ENCODE measurements at places on chromosomes 2 and 18. TPM values are rescaled to one million over a fixed set of nuclear protein-coding genes. Genes with fewer than 3 reads are reported as not detected.

DNA sequence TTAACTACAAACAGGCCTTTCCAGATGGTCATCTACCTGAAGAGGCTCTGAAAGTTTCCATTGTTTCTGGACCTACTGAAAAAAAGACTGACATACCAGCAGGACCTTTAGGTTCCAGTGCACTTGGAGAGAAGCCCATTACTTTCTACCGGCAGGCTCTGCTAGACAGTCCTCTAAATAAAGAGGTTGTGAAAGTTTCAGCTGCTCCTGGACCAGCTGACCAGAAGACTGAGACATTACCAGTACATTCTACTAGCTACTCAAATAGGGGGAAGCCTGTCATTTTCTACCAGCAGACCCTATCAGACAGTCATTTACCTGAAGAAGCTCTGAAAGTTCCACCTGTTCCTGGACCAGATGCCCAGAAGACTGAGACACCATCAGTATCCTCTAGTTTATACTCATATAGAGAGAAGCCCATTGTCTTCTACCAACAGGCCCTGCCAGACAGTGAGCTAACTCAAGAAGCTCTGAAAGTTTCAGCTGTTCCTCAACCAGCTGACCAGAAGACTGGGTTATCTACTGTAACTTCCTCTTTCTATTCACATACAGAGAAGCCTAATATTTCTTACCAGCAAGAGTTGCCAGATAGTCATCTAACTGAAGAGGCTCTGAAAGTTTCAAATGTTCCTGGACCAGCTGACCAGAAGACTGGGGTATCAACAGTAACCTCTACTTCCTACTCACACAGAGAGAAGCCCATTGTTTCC, 65.8 kb downstream of the ALMS1 start:
- no peaks in the 10 kb centered on the region for H3K27me3 ChIP-seq
- H3K4me3 ChIP-seq = no peak overlapping the region
- peaks cover 70% of the 10 kb centered on the region for H3K36me3 ChIP-seq

- DNase-seq = peak; percentile 54
- no peak overlapping the region for H3K4me3 ChIP-seq
- no peak overlapping the region for H3K27ac ChIP-seq
- H3K36me3 ChIP-seq = no peaks in the 10 kb centered on the region
- no peaks in the 10 kb centered on the region for H3K27me3 ChIP-seq
- H3K4me1 ChIP-seq = no peaks in the 10 kb centered on the region
Measured at GRCh38 chr2:45712570-45712969, 61.1 kb downstream of the PRKCE start.

DNA sequence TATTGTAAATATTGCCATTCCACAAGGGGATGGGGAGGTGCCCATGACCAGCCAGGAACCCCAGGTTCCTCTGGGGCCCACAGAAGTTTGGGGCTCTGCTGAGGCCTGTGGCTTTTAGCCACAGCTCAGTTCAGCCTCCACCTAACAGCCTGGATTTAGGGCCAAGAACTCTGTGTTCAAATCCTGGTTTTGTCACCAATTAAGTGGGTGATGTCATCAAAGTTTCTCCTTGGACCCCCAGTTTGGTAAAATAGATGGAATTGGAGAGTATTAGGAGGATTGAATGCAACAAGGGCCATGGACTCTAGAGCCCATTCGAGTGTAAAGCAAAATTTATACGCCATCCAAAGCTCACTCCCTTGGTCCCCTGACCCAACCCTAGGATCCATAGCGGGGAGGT, 3.2 kb upstream of the FEV start:
- no peaks in the 10 kb centered on the region for H3K36me3 ChIP-seq
- H3K4me1 ChIP-seq = no peaks in the 10 kb centered on the region
- no peak overlapping the region for H3K27ac ChIP-seq
- peaks cover 100% of the 10 kb centered on the region for H3K27me3 ChIP-seq

- no peaks in the 10 kb centered on the region for H3K36me3 ChIP-seq
- no peak overlapping the region for H3K4me3 ChIP-seq
- H3K27me3 ChIP-seq = no peaks in the 10 kb centered on the region
- DNase-seq = no peak
- H3K27ac ChIP-seq = no peak overlapping the region
Measured at GRCh38 chr2:192035731-192036442, 158.8 kb downstream of the TMEFF2 start.

GRCh38 chr2:223324402-223324801, 272.4 kb downstream of the KCNE4 start:
- H3K4me3 ChIP-seq = no peak overlapping the region
- no peaks in the 10 kb centered on the region for H3K27me3 ChIP-seq
- H3K36me3 ChIP-seq = no peaks in the 10 kb centered on the region
- no peaks in the 10 kb centered on the region for H3K4me1 ChIP-seq

DNA sequence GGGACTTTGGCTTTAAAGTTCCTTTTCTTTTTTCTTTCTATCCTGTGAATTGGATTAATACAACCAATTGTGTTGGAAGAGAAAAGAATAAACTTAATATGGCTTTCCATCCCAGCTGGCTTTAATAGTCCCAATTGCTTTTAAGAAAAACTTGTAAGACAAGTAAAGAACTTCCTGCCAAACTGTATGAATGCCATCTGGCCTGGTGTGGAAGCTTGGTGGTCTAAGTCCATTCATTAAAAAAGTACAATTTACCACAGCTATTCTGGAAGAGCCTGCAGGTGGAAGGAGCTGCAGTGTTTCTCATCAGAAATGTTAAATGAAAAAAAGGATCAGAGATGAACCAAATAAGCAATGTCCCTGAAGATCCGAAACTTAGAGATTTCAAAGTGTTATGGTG, 103.9 kb downstream of the KLHL14 start:
- no peak for DNase-seq
- H3K4me1 ChIP-seq = no peaks in the 10 kb centered on the region
- no peak overlapping the region for H3K4me3 ChIP-seq
- no peak overlapping the region for H3K27ac ChIP-seq
- no peaks in the 10 kb centered on the region for H3K36me3 ChIP-seq

GRCh38 chr2:42510608-42511243, 16.9 kb upstream of the KCNG3 start:
- no peak for DNase-seq
- no peak overlapping the region for H3K27ac ChIP-seq
- H3K4me3 ChIP-seq = no peak overlapping the region
- H3K36me3 ChIP-seq = no peaks in the 10 kb centered on the region

DNA sequence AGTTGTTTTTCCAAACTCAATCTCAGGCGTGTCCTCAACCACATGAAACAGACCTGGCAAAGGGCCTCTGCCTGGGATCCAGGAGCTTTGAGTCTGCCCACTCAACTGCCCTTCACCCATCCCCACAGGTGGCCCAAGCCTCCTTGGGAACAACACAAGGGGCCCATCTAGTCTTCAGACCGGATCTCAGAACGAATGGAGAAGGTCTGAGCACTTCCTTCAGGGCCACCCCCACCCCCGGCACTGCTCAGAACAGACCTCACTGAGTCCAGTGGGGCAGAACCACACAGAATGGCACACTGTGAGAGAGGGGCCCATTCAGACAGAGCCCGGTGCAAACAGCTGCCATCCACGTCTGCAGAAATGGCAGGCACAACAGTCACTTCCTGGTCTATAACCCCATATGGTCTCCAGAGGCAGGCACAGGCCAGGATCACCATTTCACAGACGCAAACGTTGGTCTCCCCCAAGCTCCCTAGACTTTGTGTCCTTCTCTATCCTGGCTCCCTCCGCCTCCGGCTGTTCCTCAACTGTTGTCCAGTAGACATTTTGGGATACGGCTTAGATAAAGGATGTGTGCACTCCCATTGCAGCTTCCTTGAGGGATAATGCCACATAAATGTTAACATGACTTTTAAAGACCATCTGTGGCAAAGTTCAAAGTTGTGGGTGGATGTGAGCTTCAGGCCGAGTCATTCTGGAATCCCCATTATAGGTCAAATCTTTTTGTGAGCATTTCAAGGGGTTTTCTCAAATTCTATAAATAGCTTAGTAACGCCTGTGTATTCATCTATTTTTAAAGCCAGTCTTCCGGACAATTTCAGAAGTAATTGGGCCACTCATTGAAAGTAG, 149.7 kb downstream of the SMAD7 start:
- H3K27ac ChIP-seq = no peak overlapping the region
- no peaks in the 10 kb centered on the region for H3K27me3 ChIP-seq
- peak; percentile 24 for DNase-seq
- peaks cover 26% of the 10 kb centered on the region for H3K4me1 ChIP-seq
- peaks cover 17% of the 10 kb centered on the region for H3K36me3 ChIP-seq

GRCh38 chr2:23548143-23548769, 163.3 kb downstream of the KLHL29 start:
- H3K27ac ChIP-seq = no peak overlapping the region
- no peaks in the 10 kb centered on the region for H3K27me3 ChIP-seq
- DNase-seq = no peak
- H3K4me3 ChIP-seq = no peak overlapping the region

GRCh38 chr18:63518178-63519012, 23.8 kb upstream of the SERPINB12 start:
- H3K27me3 ChIP-seq = no peaks in the 10 kb centered on the region
- H3K27ac ChIP-seq = no peak overlapping the region
- no peaks in the 10 kb centered on the region for H3K4me1 ChIP-seq
- DNase-seq = peak; percentile 87
- no peak overlapping the region for H3K4me3 ChIP-seq

DNA sequence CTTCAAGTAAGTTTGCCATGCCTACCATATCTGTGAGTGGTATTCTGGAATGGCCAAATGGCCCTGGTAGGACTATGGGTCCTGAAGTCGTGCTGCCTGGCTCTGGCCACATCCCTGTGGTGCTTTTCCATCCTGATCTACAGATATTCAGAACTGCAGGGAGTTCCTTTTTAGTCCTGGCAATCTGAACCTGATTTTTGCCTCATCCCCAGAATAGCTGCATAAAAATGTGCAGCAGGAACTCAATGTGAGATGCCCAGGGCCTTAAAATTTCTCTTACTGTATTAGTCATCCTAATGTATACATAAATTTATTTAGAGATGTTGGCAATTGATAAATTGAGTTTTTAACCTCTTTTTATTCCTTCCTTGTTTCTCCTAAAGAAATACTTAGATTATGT, 5.3 kb downstream of the SERPINB13 start:
- no peaks in the 10 kb centered on the region for H3K27me3 ChIP-seq
- no peak overlapping the region for H3K4me3 ChIP-seq
- no peak overlapping the region for H3K27ac ChIP-seq

- no peaks in the 10 kb centered on the region for H3K27me3 ChIP-seq
- H3K4me3 ChIP-seq = no peak overlapping the region
- peaks cover 7% of the 10 kb centered on the region for H3K4me1 ChIP-seq
- H3K36me3 ChIP-seq = no peaks in the 10 kb centered on the region
- no peak for DNase-seq
Measured at GRCh38 chr2:50478362-50478761, 553.6 kb downstream of the NRXN1 start.

- no peak overlapping the region for H3K27ac ChIP-seq
- DNase-seq = no peak
- H3K4me3 ChIP-seq = no peak overlapping the region
- H3K27me3 ChIP-seq = no peaks in the 10 kb centered on the region
- peaks cover 20% of the 10 kb centered on the region for H3K36me3 ChIP-seq
Measured at GRCh38 chr18:8313043-8313442, 296.2 kb upstream of the RAB12 start.

DNA sequence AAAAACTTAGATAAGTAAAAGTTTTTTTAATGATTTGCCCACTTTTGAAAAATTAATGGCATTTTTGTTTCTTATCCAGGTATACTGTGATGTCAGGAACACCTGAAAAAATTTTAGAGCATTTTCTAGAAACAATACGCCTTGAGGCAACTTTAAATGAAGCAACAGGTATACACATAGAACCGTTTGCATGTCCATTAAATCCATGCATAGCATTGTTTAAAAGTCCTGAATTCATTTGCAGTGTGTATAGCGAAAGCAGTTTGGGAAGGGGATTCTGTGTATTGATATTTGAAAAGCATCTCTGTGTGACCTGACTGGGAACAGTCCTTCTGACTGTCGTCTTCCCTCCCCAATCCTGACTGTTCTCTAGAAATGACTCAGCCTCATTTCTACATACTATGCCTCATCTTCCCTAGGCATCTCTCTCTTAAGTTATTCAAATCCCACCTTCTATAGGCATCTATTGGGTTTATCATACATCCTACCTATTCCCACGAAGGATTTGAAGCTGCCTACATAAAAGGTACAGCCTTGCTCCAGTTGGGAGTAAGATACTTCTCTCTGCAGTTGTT, 79.2 kb upstream of the MAP3K20 start:
- no peak overlapping the region for H3K27ac ChIP-seq
- no peaks in the 10 kb centered on the region for H3K4me1 ChIP-seq
- no peaks in the 10 kb centered on the region for H3K36me3 ChIP-seq
- no peak overlapping the region for H3K4me3 ChIP-seq
- no peaks in the 10 kb centered on the region for H3K27me3 ChIP-seq

DNA sequence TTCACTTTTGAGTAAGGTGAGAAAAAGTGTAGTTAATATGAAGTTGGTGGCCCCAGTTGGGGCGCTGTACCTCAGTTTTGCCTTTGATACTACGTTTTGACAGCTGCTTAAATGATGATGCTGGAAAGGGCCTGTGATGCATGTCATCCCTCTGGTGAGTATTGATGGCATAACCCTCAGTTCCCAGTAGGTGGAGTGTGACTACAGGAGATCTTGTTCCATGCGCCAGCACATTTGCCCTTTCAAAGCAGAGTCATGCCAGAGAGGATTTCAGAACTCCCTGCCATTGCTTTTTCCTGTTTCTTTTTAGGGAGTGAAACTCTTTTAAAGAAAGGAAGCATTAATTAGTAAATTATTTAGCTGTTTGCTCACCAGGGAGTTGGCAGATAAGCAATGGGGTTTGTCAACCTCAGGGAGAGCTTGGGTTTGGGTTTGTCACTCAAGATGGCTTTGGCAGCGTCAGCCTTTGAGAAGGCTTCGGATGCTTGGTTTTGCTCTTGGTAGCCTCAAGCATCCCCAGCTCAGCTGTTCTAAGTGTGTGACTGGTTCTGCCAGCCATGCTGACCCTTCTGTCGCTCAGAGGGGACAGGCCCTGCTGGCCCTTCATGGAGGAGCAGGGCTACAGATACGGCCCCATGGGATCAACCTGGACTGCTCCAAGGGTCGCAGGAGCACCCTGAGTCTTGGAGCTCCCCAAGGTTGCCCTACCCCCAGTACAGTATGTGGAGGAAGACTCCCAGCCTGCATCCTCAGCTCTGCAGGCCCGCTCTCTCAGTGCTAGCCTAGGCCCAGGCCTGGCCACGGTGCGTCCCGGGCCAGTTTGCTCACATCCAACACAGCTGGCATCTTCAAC, 29.1 kb downstream of the ARMC9 start:
- DNase-seq = peak; percentile 81
- peaks cover 27% of the 10 kb centered on the region for H3K36me3 ChIP-seq
- H3K4me3 ChIP-seq = no peak overlapping the region
- H3K4me1 ChIP-seq = peaks cover 14% of the 10 kb centered on the region

DNA sequence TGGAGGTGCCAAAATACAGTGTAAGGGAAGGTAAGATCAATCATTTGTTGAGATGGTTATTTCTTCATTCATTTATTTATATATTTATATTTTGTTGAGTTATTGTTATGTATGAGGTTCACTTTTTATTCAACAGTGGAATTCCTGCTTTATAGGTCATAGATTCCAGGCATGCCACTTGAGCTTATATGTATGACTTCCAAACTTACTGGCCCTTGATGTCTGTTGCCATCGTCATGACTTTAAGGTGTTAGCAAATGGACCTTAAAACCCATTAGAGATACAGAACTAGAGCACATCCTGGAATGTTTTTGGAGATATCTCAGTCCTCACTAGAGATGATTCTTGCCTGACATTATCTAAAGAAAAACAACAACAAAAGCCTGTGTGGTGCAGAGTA, 25.9 kb downstream of the CCDC85A start:
- no peak for DNase-seq
- H3K36me3 ChIP-seq = no peaks in the 10 kb centered on the region
- H3K27ac ChIP-seq = no peak overlapping the region
- H3K4me1 ChIP-seq = no peaks in the 10 kb centered on the region
- no peak overlapping the region for H3K4me3 ChIP-seq

Gene FOXD4L1
- total RNA-seq = not detected

Gene EML6
- 1.1 TPM for total RNA-seq

Gene CPS1
- 12.9 TPM for total RNA-seq

Gene GCG
- not detected for total RNA-seq

Gene ACADL
- total RNA-seq = 0.38 TPM

Gene FAP
- not detected for total RNA-seq

Gene LOXL3
- total RNA-seq = 6.9 TPM

Gene SATB2
- total RNA-seq = 2.4 TPM
